NCI-H1436 (cell line): ENCODE measurements at places on chromosomes 5 and 9.

DNA sequence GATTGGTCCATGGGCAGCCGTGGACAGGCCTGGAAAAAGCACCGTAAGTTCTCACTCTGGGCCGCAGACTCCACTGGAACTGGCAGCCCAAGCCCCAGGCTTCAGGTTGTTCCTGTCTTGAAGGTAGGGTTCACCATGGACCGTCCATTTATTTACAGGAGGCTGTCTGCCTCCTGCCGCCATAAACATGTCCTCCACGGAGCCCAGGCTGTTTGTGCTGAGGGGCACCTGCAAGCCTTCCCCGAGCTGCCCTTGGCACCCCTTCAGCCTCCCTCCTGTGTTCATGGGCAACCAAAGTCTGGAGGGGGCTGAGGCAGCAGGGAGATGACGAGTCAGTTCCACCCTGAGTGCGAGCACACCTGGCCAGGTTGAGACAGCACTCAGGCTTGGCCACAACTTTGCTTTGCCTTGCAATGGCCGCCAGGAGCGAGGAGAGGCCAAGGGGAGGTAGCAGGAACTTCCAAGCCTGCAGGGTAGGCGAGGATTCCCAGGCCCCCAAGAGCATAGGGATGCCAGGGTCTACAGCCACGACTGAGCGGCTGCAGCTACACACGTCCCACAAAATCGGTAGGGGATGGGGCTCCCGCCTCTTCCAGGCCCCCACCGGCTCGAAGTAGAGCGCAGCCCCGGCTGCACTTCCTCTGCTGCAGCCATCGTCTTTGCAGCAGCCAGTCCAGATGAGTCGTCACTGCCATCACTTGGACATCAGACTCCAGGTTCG, 1625.6 kb upstream of the ACO1 start:
- no peak for DNase-seq

DNA sequence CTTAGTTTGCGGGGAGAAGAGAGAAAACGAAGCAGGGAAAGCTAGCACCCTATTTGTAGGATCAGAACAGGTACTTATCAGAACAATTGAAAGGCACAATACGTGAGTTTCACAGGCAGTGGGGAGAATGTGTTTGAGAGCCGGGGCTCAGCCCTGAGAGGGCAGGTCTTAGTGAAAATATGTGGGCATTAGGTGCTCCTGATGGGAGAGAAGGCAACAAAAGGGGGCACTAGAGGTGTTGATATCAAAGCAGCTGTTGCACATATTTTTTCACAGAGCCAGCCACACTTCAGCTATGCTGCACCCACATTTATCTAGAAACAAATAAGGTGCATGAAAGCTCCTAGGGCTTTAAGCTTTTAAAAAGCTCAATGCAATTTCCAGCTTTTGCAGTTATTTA, 99.7 kb upstream of the MAN2A1 start:
- DNase-seq: no peak

GRCh38 chr5:38782180-38782835, 63.5 kb upstream of the OSMR start:
- DNase-seq: no peak

DNA sequence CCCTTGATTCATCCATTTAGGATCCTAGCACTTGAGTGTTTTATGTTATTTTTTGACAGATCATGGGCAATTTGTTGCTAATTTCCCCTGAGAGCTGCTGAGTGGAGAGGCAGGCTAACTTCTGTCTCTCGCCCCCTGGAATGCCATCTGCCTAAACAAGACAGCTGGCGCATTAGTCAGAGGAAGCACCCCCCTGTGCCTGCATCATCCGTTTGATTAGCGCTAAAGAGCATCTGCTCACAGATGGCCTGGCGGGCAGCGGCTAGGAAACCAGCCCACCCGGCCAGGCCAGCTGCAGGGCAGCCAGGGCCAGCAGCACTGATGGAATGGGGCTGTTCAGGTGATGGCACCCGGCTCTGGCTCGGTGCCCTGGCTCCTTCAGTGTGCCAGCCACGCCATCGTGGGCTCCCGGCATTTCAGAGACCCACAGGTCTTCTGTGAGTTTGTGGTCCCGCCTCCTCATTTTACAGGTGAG, 22.9 kb upstream of the ASS1 start:
- peak; percentile 15 for DNase-seq

DNA sequence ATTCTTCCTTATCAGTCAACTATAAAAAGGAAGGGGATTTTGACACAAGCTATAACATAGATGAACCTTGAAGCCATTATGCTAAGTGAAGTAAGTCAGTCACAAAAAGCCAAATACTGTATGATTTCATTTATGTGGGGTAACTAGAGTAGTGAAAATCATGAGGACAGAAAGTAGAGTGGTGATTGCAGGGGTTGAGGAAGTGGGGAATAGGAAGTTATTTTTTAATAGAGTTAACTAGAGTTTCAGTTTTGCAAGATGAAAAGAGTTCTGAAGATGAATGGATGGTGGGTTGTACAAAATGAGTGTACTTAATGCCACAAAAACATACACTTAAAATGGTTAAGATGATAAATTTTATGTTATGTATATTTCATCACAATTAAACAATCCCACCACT, 65.4 kb upstream of the FAM174A start:
- no peak for DNase-seq

GRCh38 chr9:136245219-136246150, at the start of gene QSOX2:
QSOX2 (minus strand) TSS chr9:136245812; CDS start chr9:136245803, 9 bp downstream.
- peak; percentile 74 for DNase-seq

DNA sequence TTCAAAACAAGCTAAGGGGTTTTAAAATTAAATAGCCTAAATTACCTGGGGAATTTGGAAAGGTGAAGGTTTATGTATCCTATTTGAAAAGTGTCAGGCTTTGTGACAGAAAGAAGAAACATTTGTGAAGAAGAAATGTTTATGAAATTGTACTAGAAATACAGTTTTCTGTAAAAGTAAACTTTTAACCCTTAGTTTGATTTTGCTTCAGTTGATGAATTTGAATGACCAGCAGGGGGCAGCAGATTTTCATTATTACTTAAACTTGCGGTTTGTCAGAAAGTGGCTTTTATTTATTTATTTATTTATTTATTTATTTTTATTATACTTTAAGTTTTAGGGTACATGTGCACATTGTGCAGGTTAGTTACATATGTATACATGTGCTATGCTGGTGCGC, 58.1 kb downstream of the NNT start:
- DNase-seq: peak; percentile 0

DNA sequence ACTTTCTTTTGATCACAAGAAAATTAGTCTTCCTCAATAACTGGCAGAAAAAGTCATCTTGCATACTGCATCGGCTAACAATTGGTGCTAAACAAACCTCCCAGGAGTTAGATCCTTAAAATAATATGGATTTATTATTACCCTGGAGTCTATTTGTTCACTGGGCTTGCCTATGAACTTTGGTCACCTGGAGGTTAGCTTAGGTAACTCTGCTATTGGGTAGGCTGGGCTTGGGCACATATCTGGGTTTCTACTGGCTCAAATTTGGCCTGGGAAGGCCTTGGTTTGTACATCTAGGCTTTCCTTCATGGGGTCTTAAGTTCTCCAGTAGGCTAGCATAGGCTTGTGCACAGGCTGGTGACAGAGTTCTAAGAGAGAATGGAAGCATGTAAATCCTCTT, 279.9 kb downstream of the RASEF start:
- DNase-seq: no peak
